ENCODE measurements at places on chromosomes 4 and X.

DNA sequence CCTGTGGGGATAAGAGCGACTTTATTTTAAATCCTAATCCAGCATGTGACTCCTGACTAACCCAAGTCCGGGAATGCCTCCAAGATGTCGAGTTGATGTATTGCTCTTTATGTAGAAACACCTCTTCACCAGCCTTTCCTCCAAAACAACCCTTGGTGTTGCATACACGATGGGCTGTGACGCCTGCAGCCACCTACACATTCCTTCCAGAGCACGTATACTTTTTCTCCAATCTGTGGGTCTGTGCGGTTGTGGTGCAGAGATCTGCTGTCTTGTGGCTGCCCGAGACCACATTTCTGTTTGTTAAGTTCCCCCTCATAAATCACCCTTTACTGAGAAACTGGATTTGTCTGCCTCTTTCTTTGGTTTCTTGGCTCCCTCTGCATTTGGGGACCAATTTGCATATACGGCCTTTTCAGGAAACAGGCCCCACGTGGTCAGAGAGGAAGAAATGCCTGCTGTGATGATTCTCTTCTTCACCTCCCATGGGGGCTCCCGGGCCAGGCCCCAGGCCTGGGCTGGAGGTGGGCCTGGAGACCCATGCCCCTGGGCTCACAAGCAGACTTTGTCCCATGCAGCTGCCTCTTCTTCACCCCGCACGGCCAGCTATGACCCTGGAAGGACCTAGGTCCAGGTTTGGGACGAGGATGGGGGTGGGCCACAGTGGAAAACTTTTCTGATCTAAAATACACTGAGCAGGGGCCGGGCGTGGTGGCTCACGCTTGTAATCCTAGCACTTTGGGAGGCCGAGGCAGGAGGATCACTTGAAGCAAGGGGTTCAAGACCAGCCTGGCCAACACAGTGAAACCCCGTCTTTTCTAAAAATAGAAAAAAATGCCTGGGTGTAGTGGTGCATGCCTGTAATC lies 21.4 kb upstream of the AFAP1 start:
- DNase-seq: no peak

DNA sequence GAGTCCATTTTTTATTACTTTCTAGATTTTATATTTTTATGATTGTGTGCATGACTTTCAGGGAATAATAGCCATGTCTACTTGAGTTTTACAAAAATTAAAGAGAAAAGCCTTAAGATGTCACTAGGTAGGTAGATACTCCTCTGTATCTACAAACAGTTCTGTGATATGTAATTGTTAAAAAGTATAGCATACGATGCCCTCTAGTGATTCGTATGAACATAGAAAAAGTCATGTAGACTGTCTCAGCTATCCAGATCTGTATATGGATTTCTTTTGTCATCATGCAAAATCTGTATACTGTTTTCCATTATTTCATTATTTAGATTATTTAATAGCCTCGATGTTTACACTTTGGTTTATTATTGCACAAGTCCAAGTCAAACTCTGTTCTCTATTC lies 856.6 kb downstream of the CENPC start:
- no peak for DNase-seq

- DNase-seq: peak; percentile 25
Observed at GRCh38 chrX:52574416-52575275, 57.8 kb upstream of the XAGE1B start.

DNA sequence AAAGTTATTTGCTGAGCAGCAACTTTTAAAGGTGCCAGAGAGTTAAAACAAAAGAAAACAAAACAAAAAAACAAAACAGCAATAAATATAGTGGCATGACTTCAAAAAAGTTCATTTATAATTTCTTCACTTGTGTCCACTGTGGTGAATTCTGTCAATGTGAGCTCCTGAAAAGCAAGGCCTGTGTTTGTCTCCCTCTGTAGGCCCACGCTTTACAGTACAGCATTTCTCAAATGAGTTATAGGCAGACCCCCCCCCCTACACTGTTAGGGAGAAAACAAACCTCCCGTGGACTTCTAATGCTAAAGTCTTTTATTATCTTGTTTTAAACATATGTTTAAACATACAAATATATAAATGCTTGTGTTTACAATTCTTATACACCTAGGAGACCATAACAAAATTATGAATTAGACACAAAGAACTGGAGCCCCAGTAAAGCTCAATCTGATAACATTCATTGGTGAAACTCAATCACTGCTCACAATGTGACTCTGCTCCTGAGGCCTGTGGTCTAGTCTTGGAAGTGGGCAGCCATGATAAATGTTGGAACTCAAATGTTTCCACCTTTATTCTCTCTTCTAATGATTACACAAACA lies 47.0 kb upstream of the SCOC start:
- no peak for DNase-seq

DNA sequence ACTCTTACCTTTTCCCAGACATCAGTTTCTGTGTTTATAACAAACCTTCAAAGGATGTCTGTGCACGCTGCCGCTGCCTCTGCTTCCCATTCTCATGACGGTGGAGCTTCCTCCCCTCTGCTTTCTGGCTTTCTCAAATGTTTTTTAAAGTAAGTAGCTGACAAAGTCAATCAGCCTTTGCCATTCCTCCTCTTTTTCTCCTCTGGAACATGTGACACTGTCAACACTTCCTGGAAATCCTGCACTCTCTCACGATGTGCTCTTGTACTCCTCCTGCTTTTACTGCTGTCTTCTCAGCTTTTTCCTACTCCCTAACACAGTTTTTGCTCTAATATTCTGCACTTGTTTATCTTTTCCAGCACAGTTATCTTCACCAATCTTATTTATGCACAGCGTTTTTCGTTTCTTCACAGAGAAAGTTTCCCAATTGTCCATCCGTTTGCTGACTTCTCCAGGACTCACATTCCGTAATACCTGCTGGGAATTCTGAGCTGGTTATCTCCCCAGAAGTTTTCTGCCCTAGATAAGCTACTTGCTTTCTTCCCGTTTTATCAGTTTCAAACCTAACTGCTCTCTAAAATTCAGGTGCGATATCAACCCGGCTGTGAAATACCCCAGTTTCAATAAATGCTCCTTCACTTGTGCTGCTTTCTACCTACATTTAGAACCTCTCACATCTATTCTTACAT lies 465.6 kb upstream of the AGA start:
- no peak for DNase-seq

- DNase-seq: no peak
Observed at GRCh38 chr4:183631577-183632198, 27.3 kb downstream of the RWDD4 start.

DNA sequence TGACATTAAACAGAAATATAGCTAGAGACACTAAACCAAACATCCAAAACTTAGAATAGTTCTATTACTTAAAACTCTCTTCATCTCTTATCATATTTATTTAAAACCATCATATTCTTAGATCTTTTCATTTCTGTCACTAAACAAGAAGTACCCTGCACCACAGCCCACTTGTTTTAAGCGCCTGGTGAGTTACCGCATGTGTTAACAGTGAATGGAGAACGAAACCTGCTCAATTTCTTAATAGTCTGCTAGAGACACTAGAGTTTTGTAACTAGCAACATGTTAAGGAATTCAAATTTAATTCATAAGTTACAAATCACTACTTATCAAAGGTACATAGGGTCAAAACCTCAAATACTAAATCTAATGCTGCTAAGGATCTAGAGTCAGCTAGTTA lies 111.5 kb downstream of the FBXW7 start:
- no peak for DNase-seq

DNA sequence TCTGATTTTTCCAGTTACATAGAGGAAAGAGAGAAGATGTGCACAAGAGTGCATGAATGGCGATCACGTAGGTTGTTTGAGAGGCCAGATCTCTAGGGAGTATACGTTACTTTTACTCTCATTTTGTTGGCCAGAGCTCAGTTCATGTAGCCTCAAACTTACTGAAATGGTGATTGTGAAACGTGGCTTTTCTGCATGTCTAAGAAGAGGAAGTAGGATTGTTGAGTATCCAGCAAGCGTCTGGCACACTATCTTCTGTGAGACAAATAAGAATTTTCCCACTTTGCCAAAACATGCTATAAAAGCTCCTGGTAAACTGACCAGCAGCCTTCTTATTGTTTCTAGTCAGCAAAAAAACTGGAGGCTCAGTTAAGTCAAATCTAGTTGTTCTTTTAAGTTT lies 264.5 kb upstream of the EMCN start:
- no peak for DNase-seq

GRCh38 chr4:36178484-36178883 lies 65.8 kb downstream of the ARAP2 start:
- no peak for DNase-seq

DNA sequence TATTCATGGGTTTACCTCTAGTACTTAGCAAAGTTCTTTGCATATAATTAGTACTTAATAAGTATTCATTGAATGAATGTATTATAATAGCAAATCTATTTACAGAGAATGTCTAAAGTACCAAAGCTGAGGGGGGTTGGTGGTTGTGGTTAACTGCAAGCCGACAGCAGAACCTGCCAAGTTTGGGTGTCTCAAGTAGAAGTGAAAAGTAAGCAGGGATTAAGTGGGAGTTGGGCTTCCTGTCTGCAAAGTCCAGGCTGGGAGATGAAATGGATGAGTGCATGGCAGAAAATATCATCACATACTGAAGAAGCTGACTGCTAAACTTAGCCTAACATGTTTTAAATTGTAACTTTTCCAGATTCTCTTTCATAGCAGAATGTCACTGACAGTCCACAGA lies 169.6 kb downstream of the CAMK2D start:
- DNase-seq: no peak

DNA sequence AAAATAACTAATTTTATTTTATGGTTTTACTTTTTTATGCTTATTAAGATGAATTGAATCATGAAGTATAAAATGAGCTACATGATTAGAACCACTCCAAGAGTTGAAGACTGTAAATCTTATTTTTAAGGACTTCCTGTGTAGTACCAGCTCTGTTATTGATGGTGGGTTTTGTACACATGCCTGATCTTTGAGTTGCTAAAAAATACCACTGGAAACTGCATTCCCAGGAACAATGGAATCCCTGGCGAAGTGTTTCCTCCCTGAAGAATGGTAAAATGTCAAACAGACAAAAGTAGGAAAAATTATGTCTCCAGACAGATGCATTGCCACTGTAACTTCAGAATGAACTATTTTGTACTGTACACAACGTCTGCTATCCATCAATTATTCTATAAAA lies 935.4 kb upstream of the TENM3 start:
- DNase-seq: no peak

GRCh38 chrX:32483534-32484136 lies 727.7 kb downstream of the DMD start:
- DNase-seq: no peak

DNA sequence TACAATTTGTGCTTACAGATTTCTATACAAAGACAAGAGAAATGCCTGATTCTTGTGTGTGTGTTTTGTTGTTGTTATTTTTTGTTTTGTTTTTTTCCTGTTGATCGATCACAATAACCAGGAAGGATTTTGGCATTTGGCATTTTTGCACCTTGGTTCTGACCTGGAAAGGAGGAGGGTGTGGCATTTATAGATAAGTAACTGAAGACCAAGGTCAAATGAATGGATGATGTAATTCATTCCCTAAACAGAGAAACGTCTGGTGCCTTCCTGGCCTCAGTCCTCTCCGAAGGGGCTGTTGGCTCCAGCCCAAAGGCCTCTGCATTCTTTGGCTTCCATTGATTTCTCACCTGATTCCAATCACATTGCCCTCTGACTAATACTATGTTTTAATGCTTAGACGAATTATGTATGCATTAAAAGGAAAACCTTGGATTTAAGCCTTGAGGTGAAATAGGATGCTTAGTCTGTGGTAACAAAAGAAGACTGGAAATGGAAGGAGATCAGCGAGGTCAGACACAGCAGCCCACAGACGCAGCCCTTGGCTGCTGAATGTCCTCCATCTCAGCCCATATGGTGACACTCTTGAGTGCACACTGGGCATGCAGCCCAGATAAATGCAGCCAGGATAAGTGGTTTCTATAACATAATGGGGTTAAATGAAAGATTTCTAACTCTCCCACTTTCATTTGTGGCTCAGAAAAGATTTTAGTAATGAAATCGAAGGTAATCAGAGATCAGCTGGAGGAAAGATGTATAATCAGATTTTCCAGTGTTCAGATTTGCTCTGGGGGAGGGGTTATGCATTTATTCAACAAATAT lies 60.5 kb upstream of the TRIM2 start:
- DNase-seq: no peak

GRCh38 chr4:95107635-95108034 lies 349.9 kb downstream of the BMPR1B start:
- no peak for DNase-seq

DNA sequence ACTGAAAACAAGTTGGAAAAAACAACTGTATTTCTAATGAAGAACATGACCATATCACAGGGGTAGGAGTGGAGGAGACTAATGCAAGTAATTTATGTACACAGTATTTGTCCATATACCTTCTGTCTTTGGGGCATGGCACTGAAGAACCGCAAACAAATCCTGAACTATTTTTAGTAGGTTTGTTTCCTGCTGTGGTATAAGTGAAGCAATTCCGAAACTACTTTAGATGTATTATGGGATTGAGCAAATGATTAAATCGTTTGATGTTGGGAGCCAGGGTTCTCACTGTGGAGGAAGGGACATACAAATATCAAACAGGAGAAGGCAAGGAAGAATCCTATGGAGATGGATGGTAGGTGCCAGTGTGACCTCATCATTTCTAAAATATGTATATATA lies 18.9 kb upstream of the SH3KBP1 start:
- DNase-seq: no peak

DNA sequence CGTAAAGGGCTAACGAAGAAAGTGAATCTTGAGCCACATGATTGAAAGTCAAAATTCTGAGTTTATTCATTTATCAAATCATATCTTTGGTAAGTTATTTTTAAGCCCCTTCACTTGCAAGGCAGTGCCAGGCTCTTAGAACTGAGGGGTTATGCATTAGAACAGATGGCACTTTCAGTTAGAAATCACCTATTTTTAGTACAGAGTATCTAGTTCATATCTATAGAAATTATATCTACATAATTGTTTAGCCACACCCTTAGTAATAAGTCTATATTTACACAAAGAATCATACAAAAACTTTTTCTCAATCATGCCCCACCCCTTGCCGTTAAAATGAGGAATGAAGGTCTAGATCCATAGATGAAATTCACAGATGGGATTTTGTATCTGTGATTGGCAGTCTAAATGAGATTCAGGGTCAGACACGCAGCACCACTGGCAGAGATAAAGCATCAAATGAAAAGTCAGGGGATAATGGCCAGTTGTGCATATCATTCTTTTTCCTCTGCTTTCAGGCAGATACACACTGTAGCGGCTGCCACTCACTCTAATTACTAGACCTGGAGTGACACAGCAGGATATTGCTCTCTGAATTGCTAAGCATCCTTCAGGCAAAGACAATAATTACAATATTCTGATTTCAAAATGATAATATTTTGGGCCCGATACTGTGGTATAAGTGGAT lies 440.5 kb downstream of the MAPK10 start:
- DNase-seq: no peak

DNA sequence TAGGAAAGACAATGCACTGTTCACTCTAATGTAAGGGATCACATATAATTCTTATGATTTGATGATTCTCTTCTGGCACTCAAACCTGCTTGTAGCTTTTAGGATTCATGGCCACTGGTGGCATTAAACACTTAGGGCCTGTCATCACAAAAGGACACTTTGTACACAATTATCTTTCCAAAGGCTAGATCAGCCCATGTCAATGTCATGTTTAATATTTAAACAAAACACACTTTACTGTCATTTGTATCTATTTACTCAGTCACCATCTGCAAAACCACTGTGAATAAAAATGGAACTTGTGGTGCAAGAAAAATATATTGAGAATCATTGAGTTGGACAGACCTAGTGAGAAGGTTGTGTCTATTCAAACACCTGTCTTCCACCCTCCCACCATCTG lies 83.6 kb upstream of the TTC29 start:
- DNase-seq: no peak

GRCh38 chrX:614136-614535 lies 16.5 kb upstream of the SHOX start:
- no peak for DNase-seq
